ENCODE measurements at places on chromosomes 13 and 19. TPM values are rescaled to one million over a fixed set of nuclear protein-coding genes. Genes with fewer than 3 reads are reported as not detected.

Gene RABAC1
- total RNA-seq, result 114 TPM

Gene ZNF653
- 9.7 TPM for total RNA-seq

Gene B3GNT8
- 1.8 TPM for total RNA-seq

Gene ZNF420
- 8.9 TPM for total RNA-seq

Gene KIR3DL1
- total RNA-seq, result 0.16 TPM

All from CD8-positive, alpha-beta T cell (primary cell).